ENCODE measurements at places on chromosomes 2 and 18.

GRCh38 chr2:102033031-102033749 lies 41.4 kb downstream of the IL1R2 start:
- no peak for DNase-seq

DNA sequence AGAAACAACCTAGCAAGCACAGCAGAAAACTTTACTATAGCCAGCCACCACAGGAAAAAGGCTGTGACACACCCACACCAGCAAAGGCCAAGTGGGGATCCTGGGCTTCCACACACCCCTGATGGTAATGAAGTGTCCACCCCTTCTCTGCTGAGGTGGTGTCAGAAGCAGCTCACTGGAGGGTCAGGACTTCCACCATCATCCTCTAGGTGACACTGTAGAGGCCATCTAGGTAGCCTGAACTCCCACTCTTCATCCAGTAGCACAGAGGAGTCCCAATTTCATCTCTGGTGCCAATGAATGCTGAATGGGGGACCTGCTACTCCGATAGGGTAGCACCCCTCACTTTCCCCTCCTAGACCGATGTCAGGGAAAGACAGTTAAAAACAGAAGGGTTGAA lies 1544.4 kb downstream of the LRP1B start:
- DNase-seq: no peak

DNA sequence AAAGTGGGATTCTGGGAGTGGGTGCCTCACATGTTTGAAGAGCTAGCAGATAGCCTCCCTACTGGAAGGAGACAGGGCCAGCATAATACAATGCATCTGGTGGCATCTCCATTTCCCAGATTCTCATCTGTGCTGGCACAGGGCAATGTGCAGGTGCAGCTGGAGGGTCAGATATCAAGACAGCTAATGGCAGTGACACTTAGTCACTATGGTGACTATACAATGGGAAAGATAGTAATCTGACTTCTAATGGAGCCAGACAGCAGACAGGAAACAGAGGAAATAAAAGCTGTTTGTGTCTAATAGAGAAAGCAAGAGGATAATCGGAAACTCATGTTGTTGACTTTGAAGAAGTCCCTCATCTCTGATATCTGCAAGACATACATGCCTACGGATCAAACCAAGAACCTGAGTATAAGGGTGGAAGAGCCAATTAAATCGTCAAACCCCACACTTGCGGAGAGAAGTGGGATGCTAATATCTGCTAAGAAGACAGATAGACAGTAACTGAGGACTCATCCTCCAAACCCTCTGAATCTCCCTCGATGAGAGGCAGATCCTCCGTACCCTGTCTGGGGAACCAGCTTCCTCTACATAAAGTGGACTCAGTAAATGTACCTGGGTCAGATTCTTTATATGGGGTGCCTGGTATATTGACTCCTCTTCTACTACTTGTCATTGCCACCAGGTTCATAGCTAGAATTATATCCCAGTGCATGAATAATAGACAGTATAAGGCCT lies 692.7 kb downstream of the SOCS6 start:
- no peak for DNase-seq

GRCh38 chr18:63244607-63245006 lies 75.0 kb downstream of the BCL2 start:
- no peak for DNase-seq

GRCh38 chr2:69089266-69089665 lies 76.3 kb downstream of the ANTXR1 start:
- no peak for DNase-seq

DNA sequence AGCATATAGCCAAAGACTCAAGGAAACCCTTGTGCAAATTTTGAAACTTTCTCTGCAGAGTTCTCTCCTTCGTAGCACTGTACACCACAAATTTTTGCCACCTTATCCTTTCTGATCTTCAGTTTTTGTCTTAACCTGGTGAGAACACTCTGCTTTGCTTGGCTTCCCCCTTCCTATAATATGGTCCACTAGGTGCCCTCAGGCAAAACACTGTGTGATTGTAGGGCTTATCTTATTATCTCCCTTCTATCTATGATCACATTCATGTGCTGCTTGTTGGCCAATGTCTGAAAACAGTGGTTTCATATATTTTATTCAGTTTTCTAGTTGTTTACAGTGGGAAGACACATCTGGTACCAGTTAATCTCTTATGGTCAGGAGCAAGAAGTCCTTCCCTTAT lies 111.1 kb downstream of the MTX2 start:
- no peak for DNase-seq

DNA sequence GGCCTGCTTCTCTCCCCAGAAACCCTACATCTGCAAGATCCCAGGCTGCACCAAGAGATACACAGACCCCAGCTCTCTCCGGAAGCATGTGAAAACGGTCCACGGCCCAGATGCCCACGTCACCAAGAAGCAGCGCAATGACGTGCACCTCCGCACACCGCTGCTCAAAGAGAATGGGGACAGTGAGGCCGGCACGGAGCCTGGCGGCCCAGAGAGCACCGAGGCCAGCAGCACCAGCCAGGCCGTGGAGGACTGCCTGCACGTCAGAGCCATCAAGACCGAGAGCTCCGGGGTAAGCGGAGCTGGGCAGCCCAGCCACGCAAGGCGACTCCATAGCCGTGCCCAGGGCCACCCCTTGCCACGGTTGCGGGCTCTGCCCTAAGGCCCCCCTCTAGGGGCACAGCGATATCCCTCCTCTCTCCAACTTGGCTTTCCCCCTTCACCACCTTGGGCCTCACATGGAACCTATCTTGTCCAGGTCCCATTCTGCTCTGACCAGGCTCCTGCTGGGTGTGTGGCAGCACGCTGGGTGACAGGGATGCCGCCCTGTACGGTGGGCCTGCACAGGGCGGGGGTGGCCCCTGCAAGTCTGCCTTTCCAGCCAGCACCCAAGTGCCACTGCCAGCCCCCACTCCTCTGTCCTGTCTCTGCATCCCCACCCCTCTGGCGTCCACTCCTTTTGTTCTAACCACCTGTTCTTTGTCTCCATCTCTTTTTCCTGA lies 248.9 kb downstream of the GLI2 start:
- no peak for DNase-seq

- DNase-seq: no peak
Measured at GRCh38 chr18:42635378-42636048, 480.0 kb downstream of the RIT2 start.

- DNase-seq: no peak
Measured at GRCh38 chr18:13461469-13461868, 242.9 kb downstream of the LDLRAD4 start.

- DNase-seq: no peak
Measured at GRCh38 chr2:231965102-231965501, 3.6 kb downstream of the DIS3L2 start.

- no peak for DNase-seq
Measured at GRCh38 chr2:189569295-189569910, 11.2 kb downstream of the SLC40A1 start.

Data from stimulated activated CD8-positive, alpha-beta memory T cell treated with anti-CD3 and anti-CD28 coated beads, Interleukin-15, amount 100 ng/mL, for 24 hours (primary cell).